ENCODE measurements at places on chromosomes 1 and 21.

DNA sequence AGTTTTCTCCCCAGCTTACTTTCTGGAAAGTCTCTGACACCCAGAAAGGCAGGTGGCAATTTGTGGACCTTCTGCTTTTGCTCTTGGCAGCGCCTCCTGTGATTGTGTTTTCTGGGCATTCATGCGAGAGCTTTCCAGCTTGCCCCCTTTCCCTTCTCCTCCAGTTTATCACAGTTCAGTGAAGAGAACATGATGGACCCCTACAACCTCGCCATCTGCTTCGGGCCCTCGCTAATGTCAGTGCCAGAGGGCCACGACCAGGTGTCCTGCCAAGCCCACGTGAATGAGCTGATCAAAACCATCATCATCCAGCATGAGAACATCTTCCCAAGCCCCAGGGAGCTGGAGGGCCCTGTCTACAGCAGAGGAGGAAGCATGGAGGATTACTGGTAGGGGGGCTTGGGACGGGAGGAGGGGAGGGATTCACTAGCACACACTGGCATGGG is 24.3 kb upstream of the IKBKE start:
- no peak for DNase-seq

GRCh38 chr1:10204003-10204642 is 6.2 kb upstream of the KIF1B start:
- no peak for DNase-seq

GRCh38 chr1:38152351-38153065 is 105.9 kb upstream of the POU3F1 start:
- no peak for DNase-seq

DNA sequence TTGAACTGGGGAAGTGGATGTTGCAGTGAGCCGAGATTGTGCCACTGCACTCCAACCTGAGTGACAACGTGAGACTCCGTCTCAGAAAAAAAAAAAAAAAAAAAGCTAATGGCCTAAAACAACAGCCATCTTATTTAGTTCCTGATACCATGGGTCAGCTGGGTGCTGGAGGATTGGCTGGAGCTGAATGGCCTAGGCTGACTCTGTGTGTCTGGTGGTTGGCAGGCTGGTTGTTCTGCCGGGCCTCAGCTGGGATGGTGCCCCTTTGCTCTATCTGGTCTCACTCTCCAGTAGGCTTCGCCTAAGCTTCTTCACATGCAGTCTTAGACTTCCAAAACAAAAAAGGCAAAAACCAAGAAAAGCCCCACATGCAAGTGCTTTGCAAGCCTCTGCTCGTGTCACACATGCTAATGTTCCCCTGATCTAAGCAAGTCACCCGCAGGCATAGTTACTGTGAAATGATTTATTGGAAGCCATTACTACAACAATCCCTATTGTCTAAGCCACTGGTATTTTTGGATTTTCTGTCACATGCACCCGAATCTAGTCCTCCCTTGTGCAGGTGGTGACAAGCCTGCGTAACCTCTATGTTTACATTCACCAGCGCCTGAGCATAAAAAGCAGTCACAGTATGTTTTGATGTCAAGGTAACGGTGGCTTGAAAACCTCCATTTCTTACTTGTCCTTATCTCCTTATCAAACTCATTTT is 39.6 kb upstream of the KANK4 start:
- no peak for DNase-seq

GRCh38 chr1:24425441-24425840 is 9.8 kb downstream of the NIPAL3 start:
- DNase-seq = no peak

DNA sequence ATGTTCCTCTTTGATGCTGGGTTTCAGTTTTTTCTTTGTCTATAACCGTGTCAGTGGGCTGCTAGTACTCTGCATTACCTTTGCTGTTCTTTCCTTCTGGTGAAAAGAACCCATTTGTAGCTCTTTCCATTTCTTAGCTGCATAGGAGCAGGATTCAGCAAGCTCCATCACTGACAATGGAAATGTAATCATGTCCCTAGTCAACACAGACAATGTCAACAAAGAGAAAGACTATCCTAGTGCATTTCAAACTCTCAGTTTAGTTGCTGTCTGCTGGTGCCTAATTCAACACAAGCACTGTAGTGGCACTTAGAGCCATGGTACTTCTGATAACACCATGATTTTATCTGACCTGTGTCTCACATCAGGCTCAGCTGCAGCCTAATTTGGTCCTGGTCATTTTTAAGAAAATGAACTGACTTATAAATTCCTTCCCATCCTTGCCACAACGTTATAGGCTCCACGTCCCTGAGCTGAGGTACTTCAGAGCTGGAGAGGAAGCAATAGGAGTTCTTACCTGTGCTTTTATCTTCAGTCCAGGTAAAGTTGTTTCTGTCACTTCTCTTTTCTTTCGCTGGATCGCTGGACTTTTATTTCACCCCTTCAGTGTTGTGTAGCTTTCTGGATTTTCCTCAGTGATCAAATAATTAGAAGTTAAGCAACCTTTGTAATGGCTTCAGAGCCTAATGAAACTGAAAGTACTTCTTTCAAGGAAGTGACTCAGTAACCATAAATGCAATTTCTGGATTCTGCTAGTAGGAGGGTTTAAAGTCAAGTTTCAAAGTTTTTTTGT is at the start of gene GBP3:
Gene GBP3, minus strand, starts transcription at position 700 of the 793 bp plus-strand sequence. CDS start 2,145 bp downstream, outside the sequence.
- DNase-seq = peak; percentile 60

DNA sequence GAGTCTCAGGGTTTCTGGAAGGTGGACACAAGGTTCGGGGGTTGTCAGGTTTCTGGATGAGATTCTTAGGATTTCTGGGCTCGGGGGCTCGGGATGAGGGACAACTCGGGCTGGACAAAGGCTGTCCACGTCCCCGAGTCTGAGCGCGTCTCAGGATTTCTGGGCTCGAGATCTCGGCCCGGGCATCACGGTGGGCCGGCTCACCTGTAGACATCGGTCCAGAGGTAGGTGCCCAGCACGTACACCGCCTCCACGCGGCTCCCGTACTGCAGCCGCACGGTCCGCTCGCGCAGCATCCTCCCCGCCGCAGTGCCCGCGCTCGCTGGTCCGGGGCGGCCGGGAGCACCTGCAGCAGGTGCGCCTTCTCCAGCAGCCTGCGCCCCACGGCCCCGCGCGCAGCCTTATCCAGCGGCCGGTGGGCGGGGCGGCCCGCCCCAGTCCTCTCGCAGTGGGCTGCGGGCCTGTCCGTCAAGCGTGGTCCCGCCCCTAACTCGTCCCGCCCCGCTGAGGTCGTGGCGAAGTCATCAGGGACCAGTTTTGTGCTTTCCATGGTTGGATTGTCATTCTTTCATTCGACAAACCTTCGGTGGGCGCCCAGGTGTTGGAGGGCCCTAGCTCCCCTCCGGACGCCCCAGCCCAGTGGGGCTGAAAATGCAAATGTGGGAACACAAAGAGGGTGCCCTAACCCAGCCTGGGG is at the start of gene PADI2:
Gene PADI2, minus strand, starts transcription at position 376 of the 697 bp plus-strand sequence. Its CDS starts 80 bp downstream, at position 296.
- DNase-seq = peak; percentile 43

All from activated CD4-positive, alpha-beta T cell treated with anti-CD3 and anti-CD28 coated beads, Interleukin-2, Interleukin-4, amounts not matched to agents 100 ng/mL and 50 ng/mL, durations not matched to agents 16 hours and 8 hours (primary cell).